ENCODE measurements at places on chromosomes 3 and 15. TPM values are rescaled to one million over a fixed set of nuclear protein-coding genes. Genes with fewer than 3 reads are reported as not detected.

- no peak for DNase-seq
- H3K27me3 ChIP-seq: peaks cover 34% of the 10 kb centered on the region
- H3K27ac ChIP-seq: no peak overlapping the region
- H3K36me3 ChIP-seq: no peaks in the 10 kb centered on the region
These were observed 75.0 kb upstream of the EPHB3 start for GRCh38 chr3:184486614-184487013.

DNA sequence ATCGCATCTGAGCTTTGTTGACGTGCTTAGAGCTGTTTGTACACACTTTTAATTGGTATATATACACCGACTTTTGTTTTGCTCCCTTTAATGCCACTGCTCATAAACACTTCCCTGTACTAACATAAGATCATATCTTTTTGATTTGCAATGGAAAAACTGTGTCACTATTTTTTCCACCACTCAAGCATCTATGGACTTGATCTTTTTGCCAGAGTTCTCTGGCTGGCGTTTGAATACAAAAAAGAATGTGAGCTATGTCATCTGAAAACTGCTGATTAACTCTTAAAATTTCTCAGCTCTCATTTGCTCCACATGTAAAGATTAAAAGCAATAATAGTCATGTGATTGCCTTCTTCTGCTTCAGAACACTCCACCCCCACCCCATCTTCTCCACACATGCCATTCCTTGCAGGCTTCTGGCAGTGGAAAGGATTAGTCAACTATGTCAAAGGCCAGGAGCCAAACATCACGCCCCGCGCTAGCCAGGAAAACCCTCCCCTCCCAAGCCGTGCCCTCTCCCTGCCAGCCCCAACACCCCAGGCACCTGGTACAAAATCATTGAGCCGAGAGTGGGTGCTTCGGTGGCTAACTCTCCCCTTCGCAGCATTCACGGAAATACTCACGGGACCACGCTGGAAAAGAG is 123.4 kb upstream of the MEF2A start:
- no peaks in the 10 kb centered on the region for H3K36me3 ChIP-seq
- no peak overlapping the region for H3K4me3 ChIP-seq
- H3K27me3 ChIP-seq: no peaks in the 10 kb centered on the region
- peak overlapping the region; percentile 80 for H3K27ac ChIP-seq
- peaks cover 14% of the 10 kb centered on the region for H3K4me1 ChIP-seq
- peak; percentile 90 for DNase-seq

DNA sequence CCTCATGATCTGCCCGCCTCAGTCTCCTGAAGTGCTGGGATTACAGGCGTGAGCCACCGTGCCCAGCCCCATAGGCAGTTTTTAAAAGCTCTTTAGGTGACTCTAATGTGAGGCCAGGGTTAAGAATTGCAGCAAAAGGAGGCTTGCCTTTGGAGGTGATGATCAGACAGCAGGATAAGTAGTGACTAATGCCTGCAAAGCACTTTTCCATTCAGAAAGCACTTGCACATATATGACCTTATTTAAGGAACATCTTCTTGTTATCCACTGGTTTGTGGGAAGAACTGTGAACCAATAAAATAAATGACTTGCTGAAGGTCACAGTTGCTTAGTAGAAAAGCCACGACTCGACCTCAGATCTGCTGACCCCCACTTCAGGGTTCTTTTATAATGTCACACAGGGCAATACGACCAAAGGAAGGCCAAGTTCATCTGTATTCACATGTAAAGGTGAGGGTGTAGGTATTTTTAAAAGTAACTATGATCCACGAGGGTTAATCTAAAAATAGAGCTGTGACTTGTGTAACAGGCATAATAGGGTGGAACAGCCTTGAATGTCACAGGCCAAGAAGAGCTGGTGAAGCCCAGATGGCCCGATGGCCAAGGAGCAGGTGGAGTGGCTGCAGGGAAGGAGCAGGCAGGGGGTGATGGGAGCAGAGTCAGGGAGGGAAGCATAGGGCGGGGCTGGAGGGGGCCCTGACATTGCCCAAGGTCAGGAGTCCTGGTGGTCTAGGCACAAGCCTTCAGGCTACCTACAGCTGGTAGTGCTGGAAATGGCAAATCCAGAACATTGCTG is 24.4 kb downstream of the LARP6 start:
- DNase-seq: no peak
- H3K27ac ChIP-seq: no peak overlapping the region
- H3K4me1 ChIP-seq: peaks cover 19% of the 10 kb centered on the region
- no peak overlapping the region for H3K4me3 ChIP-seq
- peaks cover 6% of the 10 kb centered on the region for H3K36me3 ChIP-seq

DNA sequence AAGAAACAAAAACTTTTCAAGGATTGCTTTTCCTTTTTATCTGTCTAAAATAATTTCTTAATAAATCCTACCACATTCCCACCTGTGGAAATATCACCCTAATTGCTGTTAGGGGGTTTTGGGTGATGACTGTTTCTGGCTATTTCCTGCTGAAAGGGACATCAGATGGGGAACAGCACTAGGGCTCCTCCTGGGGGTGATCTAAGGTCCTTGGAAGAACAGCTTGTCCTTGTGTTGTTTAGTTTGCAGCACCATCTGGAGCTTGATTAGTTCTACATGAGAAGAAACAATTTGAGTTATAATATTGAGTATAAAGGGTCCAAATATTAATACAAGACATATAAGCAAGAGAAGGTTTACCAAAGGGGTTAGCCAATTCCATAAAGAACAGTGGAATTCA is 18.7 kb downstream of the OR5H15 start:
- no peaks in the 10 kb centered on the region for H3K27me3 ChIP-seq
- H3K36me3 ChIP-seq: no peaks in the 10 kb centered on the region
- H3K4me3 ChIP-seq: no peak overlapping the region
- H3K4me1 ChIP-seq: no peaks in the 10 kb centered on the region

TEX9 gene
- 3.3 TPM for total RNA-seq

STRA6 gene
- 0.17 TPM for total RNA-seq

ABHD10 gene
- total RNA-seq: 38.5 TPM

Measured in fibroblast of lung (primary cell).